Fibroblast of skin of left biceps (primary cell): ENCODE measurements at places on chromosomes 1 and 21.

GRCh38 chr21:41480086-41480690, 27.8 kb downstream of the TMPRSS2 start:
- no peak for DNase-seq

GRCh38 chr1:225508538-225509375, 80.9 kb upstream of the LBR start:
- DNase-seq, result peak; percentile 88

GRCh38 chr1:248851390-248851789, 7.5 kb downstream of the ZNF692 start:
- no peak for DNase-seq

GRCh38 chr1:33070628-33071027, 10.3 kb upstream of the AZIN2 start:
- DNase-seq, result no peak

DNA sequence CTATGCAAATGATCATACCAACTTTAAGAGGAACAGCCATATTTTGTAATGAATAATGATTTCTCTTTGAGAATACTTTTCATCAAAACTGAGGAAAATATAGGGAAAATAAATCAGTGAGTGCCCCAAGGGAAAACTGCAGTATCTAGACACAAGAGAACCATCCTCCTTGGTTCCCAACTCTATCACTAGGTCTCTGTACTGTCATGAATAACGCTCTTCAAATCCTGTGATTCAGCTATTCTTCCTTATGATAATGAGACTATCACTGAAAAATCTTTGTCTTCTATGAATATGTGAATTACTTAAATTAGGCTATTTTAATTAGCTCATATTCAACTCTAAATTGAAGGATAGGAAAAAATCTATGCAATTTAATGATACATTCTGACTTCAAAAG, 2.3 kb downstream of the OR2L5 start:
- no peak for DNase-seq

- no peak for DNase-seq
Observed at GRCh38 chr1:111620441-111620971, 917 bp downstream of the RAP1A start.

DNA sequence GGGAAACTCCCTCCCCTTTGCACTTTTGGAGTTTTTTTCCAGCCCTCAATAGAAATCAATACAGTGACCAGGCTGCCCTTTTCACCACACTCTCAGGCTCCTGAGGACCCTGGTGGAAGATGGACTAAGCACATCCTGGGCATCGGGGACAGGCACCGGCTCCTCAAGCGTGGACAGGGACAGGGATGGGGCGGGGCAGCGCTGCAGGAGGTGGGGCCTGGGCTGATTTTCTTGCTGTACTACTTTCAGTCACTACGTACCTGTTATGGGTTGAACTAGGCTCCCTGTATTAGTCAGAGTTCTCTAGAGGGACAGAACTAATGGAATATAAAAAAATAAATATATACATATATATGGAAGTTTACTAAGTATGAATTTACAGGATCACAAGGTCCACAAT, 2.5 kb downstream of the MX2 start:
- DNase-seq, result no peak

DNA sequence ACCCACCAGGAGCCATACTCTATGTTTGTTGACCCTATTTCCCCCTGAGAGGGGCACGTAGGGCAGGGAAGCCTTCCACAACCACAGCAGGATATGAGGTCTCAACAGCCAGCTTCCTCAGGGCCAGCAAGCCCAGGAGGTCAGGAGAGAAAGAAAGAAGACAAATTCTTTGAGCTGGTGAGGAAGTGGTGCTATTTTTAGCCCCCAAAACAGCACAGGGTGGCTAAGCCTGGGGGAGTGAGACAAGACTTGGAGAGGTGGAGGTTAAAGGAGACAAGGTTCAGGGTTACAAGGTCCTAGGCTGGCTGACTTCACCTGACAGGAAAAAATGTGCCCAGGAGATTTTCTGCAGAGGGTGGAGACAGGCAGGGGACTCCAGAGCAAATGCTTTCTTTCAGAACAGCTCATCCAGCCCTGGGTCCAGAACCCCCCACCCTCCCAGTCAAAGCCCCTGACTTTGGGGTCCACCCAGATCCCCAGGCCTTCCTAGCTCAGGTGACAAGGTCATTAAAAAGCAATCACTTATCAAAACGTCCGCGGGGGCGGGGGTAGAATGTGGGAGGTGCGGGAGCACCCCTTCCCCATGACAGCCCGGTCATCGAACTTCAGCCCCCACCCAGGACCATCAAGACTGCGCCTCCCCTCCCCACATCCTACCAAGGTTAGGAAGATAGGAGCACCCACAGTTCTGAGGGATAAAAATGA, 1.3 kb downstream of the SV2A start:
- no peak for DNase-seq

DNA sequence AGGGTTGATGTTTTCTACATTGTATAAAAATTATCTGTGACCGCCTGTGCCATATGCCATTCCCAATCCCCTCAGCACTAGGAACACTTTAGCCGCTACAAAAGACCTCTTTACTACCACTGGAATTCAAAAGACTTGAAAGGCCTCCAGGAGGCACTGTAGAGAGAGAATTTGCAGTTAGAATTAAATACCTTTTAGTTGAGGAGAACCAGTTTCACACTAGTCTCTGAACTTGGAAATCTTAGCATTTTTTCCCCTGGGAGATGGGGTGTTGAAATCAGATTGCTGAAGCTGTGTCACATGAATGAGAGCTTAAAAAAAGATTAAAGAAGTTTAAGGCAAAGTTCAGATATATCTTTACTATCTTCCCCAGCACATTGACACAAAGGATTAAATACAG, 291.0 kb downstream of the ADGRL2 start:
- DNase-seq, result no peak

- peak; percentile 50 for DNase-seq
Observed at GRCh38 chr1:167687919-167688519, 33.8 kb upstream of the MPZL1 start.

GRCh38 chr1:220544901-220545303, 17.0 kb downstream of the MARK1 start:
- no peak for DNase-seq

DNA sequence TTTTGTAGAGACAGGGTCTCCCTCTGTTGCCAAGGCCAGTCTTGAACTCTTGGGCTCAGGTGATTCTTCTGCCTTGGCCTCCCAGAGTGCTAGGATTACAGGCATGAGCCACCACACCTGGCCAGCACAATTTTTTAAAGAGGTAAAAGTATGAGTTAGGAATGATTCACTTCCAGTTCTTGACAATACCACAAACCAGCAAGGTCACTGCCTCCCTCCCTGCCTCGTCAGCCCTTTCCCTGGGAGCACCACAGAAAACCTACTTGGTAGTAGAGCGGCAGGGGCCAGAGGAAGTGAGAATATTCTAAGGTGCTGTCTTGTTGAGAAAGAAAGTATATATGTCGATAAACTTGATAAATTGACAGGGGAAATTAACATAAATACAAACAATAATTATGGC, 10.8 kb upstream of the CDA start:
- no peak for DNase-seq

GRCh38 chr1:95948023-95948422, 714.0 kb downstream of the RWDD3 start:
- no peak for DNase-seq
